Fibroblast of skin of right quadriceps (primary cell): ENCODE measurements at places on chromosomes 2 and 18.

- peak; percentile 10 for DNase-seq
Measured at GRCh38 chr2:99403084-99403483, 65.9 kb downstream of the EIF5B start.

GRCh38 chr2:50449306-50449705 lies 582.6 kb downstream of the NRXN1 start:
- no peak for DNase-seq

DNA sequence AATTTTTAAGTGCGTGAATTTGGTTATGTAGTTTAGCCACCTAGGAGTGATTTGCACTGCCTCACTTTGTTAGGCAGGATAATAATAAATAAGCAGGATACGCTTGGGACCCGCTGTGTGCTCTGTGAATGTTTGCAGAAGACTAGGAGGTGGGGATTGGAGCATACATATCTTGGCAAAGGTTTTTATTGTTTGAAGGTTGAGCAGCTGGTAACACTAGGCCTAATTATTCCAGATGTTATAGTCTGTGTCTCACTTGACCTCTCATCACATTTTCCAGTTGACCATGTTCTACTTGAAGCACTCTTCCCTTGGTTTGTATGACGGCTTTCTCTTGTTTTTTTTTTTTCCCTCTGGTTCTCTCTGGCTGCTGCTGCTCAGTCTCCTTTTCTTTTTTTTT lies 42.7 kb downstream of the FHOD3 start:
- DNase-seq = no peak

- no peak for DNase-seq
Measured at GRCh38 chr2:110707386-110707965, 24.9 kb upstream of the ACOXL start.

DNA sequence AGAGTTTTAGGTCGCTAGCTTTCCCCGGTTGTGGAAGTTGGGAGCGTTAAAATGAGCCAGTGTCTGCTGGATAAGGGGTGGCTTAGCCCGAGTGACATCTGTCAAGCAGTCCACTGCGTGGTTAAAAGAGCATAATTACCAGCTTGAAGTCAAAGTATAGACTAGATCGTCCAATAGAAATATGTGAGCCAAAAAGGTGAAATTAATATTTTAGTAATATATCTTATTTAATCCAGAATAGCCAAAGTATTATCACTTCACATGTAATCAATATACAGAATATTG lies 654 bp downstream of the COMMD1 start:
- DNase-seq = no peak

- DNase-seq = peak; percentile 37
Measured at GRCh38 chr2:200786423-200786822, 25.3 kb upstream of the BZW1 start.

- no peak for DNase-seq
Measured at GRCh38 chr2:37091873-37092272, 7.6 kb downstream of the GPATCH11 start.

- DNase-seq = no peak
Measured at GRCh38 chr2:229610333-229610732, 104.0 kb downstream of the DNER start.

- no peak for DNase-seq
Measured at GRCh38 chr2:220887271-220887870, 684.7 kb downstream of the EPHA4 start.

DNA sequence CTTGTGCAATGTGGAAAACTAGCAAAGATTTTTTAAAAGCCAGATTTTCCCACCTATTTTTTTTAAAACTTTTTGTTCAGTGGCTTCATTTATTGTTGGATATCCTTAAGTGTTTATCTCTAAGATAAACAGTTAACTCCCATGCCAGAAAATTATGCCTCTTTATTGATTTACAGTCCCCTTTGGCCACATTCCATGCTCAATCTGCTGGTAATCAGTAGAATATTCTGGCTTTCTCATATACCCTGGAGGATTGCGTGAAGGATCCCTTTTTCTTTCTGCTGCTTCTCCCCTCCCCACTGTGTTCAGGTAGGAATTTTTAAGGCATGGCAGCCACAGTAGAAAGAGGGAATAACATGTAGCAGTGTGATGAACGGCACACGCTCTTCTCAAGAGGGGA lies 2.6 kb downstream of the GRHL1 start:
- no peak for DNase-seq

- no peak for DNase-seq
Measured at GRCh38 chr2:132276571-132276981, 114.8 kb upstream of the ANKRD30BL start.

DNA sequence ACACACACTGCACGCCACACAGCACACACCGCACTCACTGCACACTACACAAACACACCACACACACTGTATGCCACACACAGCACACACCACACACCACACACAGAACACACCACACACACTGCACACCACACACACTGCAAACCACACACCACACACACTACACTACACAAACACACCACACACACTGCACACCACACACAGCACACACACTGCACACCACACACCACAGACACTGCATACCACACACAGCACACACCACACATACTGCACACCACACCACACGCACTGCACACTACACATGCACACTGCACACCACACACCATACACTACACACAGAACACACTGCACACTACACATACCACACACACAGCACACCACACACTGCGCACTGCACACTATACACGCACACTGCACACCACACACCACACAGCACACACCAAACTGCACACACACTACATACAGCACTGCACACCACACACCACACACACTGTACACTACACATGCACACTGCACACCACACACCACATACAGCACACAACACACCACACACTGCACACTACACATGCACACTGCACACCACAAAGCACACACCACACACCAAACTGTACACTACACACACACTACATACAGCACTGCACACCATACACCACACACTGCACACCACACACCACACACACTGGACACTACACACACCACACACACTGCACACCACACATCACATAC lies 59.6 kb downstream of the ASB1 start:
- no peak for DNase-seq

- DNase-seq = no peak
Measured at GRCh38 chr2:212669761-212670160, 131.2 kb upstream of the ERBB4 start.

GRCh38 chr18:63617049-63617914 lies 26.8 kb downstream of the SERPINB4 start:
- peak; percentile 5 for DNase-seq

DNA sequence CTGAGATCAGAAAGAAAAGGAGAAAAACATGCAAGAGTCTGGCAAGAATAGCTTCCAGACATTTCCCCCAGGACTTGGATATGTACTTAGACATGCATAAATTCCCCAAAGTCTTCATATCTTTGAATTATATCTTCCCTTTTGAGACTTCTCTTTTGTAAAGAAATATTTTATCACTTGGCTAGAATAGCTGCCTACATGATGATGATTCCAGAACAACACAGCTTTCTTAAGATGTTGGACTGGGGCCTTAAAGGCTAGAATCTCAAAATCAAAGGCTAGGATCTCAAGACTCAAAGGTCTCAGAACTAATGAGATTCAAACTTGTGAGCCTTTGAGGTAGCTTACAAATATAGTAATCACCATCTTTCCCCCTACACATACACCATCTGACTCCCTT lies 842.3 kb downstream of the BCL11A start:
- DNase-seq = no peak
